ENCODE measurements at places on chromosomes 16 and 17.

GRCh38 chr16:87822108-87822970 is 47.0 kb downstream of the SLC7A5 start:
- no peak for DNase-seq

DNA sequence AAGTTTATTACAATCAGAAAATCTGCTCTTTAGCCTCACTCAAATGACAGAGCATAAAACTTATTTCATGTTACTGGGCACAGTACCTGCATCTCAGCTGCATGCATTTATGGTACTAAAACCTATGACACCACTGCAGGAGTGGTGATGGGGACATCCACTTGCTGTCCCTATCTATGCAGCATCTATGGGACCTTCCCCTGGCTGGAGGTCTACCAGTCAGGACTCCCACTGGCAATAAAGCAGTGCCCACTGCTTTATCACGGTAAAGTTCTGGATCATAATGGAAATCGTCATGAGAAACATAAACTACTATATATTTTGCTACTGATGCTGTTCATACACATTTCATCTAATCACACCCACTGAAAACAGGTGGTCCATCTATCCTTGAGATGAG is 26.2 kb downstream of the NSMCE1 start:
- DNase-seq = no peak

DNA sequence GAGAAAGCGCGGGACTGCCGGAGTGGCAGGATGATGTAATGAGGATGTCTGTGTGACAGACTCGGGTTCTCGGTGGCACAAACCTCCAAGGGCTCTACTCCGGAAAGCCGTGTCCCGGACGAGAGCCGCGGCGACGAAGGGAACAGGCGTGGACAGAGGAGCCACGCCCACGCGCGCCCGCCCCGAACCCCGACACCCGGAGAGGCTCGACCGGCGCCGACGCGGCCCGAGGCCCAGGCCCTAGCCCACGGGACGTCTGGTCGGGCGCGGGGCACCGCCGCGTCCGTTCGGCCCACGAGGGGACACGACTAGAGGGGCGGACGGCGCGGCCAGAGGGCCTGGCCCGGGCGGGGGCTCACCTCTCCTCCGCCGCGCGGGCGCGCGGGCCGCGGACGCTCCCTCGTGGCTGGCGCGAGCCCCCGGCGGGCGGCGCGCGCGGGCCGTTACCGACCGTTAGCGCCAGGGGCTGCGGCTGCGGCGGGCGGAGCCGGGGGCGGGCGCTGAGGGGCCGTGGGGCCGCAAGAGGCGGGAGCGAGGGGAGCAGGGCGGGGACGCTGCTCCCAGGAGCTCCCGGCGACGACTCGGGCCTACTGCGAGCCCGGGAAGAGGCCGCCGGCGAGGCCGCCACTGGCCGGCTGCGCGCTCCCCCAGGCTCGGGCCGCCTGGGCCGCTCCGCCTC is 2.1 kb upstream of the IRX5 start:
- DNase-seq = peak; percentile 18

- no peak for DNase-seq
These were observed 51.9 kb upstream of the HLF start for GRCh38 chr17:55212880-55213279.

DNA sequence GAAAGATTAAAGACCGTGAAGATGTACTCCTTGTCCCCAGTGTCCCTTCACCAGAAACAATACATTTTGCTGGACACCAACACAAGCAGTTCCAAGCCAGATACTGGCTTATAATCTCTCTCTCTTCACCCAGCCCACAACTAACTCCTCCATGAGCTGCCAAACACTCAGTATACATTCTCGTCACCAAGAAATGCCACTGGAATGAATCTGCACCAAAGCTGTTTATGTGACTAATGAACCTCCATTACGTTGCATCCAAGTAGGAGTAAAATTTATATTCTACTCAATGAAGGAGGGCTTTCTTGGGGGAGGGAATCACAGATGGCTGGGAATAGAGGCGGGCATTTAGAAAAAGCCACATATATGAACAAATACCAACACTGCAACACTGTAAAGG is 20.9 kb upstream of the SOX9 start:
- DNase-seq = no peak

DNA sequence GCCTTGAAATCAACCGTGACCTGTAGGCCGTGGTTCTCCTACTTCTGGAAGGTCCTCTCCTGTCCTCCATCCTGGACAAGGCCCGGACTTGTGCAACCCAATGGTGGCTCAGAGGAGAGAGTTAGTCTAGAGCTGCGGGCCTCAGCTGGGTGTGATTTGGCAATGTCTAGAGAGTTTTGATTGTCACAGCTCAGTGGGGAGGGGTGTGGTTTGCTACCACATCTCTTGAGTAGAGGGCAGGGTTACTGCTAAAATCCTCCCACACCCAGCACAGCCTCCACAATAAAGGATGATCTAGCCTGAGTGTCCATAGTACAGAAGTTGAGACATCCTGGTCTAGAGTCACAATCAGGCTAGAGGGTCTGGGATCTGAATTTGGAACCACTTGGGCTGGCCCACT is 40.3 kb downstream of the MYH13 start:
- no peak for DNase-seq

DNA sequence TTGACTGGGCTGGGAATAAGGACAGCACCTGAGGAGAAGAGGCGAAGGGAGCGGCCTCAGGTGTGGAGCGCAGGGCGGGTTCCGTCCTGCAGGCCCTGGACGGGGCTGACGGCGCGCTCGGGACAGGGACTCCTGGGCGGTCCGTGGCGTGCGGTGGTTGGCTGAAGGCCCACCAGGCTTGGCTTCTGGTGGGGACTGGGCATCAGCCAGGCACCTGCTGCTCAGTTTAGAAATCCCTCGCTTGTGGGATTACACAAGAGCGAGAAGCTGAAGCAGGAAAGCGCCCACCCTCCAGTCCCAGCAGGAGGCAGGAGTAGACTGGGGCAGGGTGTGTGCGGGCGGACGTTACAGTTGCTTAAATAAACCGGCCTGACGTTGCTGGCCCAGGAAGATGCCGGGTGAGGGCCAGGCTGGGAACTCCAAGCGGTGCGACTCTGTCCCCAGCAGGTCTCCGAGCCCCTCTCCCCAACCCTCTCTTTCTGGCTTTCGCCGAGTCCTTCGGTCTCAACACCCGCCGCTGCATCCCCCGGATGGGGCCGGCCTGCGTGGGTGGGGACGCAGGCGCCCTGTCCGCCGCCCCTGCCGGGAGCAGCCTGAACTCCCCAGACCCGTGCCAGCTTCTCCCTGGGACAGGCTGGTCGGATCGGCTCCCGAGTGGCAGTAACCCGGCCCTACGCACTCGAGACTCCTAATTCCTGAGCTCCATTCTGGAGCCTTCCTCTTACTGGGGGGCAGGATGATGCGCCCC is 639 bp downstream of the MIF4GD start:
- DNase-seq = peak; percentile 12

Data from stimulated activated CD8-positive, alpha-beta memory T cell treated with anti-CD3 and anti-CD28 coated beads, Interleukin-7, amount 100 ng/mL, for 4 hours (primary cell).